NCI-H524 (cell line): ENCODE measurements at places on chromosomes 6 and 20.

GRCh38 chr6:159180001-159180400, 10.8 kb downstream of the FNDC1 start:
- DNase-seq: no peak

- DNase-seq: no peak
Measured at GRCh38 chr20:16732506-16733152, 2.8 kb downstream of the SNRPB2 start.

DNA sequence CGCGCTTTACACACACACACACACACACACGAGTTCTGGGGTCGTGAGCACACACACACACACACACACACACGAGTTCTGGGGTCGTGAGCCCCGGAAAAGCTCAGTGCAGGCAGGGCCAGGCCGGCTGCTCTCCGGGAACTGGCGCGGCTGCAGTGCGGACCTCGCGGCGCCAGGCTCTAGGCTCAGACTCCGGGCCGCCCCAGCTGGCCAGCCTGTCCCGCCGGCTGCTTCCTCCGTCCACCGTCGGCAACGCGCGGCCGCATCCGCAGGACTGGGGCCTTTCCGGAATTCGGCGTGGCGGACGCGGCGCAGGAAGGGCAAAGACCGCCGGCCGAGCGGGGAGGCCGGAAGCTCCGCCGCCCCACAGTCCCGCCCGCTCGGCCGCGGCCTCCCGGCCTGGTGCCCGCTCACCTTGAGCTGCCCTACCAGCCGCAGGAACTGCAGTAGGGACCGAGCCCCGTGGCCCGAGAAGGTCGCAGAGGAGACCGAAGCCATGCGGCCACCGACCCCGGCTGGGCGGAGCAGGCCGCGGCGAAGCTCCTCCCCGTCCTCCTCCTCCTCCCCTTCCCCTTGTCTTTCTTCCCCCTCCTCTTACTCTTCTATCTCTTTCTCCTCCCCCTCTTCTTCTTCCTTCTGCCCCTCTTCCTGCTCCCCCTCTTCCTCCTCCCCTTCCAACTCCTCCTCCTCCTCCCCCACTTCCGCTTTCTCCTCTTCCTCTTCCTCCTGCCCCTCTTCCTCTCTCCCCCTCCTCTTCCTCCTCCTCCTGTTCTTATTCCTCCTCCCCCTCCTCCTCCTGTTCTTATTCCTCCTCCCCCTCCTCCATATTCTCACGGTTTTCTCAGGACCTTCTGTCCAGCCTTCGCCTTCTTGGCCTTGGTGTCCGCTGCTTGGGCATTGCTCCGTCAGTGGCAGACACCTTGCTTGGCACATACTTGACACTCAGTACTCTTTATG, at the start of gene HDDC2:
Gene HDDC2, minus strand, starts transcription at position 533 of the 957 bp plus-strand sequence. Its CDS starts 35 bp downstream, at position 498.
- DNase-seq: peak; percentile 67

DNA sequence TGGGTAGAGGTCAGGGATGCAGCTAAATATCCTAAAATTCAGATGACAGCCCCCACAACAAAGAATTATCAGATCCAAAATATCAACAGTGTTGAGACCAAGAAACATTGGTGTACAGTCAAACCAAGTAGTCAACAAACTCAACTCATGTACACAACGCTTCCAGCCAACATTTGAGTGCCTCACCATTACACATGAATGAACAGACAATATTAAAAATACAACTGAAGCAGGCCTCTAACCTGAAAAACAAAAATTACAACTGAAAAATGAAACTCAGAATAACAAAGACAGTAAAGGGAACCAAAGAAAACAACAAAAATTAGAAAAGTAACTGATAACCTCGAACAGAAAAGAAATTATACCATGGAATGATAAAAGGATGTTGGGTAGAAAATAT, 46.2 kb downstream of the HACE1 start:
- no peak for DNase-seq

- no peak for DNase-seq
Measured at GRCh38 chr20:11207749-11208502, 534.1 kb upstream of the JAG1 start.

DNA sequence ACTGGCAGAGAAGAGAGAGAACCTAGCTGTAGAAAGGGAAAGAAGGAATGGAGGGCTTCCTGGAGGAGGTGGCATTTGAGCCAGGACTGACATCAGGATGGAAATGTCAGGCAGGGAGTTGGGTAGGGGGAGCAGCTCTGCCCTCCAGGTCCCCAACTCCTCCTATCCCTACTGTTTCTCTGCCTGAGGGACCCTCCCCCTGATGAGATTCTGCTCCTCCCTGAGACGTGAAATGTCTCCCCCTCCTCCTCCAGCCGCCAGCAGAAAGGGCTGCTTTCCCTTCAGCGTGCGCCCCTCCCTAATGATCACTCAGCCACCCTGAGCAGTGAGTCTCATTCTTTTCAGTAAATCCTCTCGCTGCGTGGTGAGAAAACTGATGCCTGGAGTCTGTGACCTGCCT, 40.6 kb downstream of the HLA-DPB1 start:
- DNase-seq: no peak
